Posterior cingulate gyrus (tissue), 11 donors: ENCODE measurements at places on chromosomes 2 and 18.

GRCh38 chr2:235616885-235617284 is 123.0 kb downstream of the AGAP1 start:
- no peak for DNase-seq

DNA sequence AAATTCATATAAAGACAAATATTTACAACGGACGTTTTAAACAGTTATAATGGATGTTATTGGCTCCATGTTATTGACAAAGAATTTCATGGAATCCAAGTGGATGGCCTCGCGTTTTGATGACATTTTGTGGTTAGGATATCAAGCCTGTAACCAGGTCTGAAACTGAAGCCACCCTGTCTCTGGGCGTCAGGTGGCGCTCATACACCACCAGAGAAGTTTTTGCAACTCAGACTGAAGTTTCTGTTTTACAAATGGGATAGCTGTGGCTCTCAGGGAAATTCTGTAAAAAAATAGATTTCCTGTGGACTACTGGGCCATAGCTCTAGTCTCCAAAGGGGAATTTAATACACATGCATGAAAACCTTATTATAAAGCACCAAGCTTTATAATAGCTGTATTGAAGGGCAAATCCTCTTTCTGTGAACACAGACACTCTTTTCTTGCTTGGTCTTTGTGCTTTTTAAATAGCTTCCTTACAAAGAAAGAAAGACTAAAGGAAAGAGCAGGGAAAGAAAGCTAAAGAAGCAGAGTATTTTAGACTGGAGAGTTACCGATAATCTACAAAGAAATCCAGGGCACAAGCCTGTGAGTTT is 86.7 kb downstream of the C18orf54 start:
- peak; percentile 44 for DNase-seq

DNA sequence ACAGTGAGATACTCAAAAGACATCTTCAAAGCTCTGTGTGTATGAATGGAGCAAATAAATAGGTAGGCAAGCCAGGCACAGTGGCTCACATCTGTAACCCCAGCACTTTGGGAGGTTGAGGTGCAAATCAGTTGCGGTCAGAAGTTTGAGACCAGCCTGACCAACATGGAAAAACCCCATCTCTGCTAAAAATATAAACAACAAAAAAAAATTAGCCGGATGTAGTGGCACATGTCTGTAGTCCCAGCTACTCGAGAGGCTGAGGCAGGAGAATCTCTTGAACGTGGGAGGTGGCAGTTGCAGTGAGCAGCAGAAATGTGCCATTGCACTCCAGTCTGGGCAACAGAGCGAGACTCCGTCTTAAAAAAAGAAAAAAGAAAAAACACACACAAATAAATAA is 945.1 kb upstream of the PIK3C3 start:
- no peak for DNase-seq

DNA sequence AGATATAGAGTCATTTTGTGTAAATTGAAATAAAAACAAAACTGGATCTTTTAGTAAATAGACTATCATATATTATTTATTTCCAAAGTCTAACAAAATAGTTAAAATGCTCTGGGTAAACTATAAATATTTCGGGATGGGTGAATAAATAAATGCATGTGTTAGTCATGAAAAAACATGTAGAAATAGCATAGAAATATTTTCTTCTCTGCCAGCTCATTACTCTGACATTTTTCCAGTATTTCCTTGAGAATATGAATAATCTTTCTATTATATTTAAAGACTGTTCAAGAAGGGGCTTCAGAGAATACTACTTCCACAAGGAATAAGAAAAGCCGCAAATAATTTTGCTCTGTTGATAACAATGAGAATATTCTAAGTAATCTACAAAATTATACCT is 880.4 kb downstream of the TRIB2 start:
- DNase-seq, result no peak

GRCh38 chr2:191643429-191643828 is 34.5 kb upstream of the NABP1 start:
- no peak for DNase-seq

DNA sequence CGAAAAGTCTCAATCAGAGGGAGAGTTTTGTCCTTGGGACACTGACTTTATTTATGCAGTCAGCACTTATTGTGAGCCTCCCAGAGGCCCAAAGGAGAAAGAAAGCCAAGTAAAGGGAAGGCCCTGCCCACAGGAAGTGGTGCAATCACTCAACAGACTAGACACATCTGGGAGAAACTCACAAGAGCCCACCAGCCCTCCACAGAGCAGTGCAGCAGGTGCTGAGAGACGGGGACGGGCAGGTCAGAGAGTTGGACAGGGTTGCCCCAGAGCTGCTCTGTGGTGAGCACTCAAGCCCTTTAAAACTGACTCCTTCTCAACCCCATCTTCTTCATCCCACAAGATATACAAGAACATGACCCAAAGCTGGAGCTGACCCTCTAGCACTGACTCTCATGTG is 96.0 kb downstream of the TFCP2L1 start:
- no peak for DNase-seq

DNA sequence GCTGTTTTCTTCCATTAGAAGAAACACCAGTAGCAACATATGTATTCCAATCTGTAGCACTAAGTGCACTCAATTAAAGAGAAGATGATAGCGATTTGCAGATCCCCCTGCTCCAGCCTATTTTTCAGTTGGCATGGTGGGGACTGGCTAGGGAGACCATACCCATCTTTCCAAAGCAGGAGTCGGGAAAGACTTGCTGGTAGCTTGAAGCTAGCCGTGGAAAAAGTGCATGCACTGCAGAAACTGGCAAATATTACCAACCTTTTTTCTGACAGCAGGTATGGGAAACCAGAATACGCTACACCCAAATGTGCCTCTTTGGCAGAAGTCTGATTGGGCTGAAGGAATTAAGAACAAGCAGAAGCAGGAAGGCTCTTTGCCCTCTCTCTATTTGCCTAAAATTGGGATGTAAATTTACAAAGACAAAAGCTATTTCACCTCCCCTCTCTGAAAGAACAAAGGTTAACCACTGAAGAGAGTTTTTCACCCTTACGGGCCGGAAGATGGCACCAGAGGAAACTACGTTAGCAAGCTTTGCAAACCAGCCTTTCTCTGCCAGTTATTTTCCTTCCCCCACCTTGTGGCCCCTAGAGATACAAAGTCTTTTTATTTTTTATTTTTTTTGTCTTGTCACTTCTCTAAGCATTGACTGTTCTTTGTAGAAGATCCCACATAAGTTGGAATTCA is 273.1 kb downstream of the DLGAP1 start:
- DNase-seq, result no peak

DNA sequence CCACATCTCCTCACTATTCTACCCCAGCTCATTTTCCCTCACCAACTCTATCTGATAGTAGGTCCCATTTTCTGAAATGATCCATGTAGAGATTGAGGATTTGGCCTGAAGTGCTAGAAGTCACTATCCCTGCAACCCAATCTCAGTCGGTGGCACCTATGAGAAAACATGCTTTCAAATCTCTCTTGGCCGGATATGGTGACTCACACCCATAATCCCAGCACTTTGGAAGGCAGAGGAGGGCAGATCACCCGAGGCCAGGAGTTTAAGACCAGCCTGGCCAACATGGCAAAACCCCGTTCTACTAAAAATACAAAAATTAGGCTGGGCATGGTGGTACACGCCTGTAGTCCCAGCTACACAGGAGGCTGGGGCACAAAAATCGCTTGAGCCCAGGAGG is 19.1 kb upstream of the MARCHF4 start:
- no peak for DNase-seq

DNA sequence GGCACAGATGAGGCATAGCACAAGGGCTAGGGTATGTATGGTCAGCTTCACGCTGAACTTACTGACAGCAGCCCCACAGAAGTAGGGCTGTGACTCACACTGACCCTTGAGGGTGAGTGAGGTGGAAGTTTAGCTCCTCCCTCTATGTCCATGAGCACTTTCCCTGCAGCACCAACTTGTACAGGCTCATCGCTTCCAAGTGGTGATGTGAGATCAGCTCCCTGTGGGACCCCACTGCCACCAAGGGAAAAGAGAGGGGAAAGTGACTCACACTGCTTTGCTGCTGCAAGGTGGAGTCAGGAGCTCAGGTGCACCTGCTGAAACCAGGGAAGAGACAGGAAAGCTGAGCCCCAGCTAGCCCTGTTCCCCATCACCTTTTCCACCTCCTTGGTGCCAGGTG is 91.5 kb downstream of the TEX51 start:
- DNase-seq, result no peak

DNA sequence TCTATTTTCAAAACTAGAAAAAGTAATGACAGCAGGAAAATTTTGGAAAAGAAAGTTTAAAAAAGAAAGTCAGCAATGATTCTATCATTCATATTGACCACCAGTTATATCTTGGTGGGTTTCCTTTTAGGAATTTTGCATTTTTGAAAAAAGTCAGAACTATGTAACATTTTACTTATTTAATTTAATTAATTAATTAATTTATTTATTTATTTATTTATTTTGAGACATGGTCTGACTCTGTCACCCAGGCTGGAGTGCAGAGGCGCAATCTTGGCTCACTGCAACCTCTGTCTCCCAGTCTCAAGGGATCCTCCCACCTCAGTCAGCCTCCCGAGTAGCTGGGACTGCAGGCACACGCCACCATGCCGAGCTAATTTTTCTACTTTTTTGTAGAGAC is 149.9 kb upstream of the ACAA2 start:
- DNase-seq, result no peak

- no peak for DNase-seq
Measured at GRCh38 chr18:59575995-59576394, 121.2 kb downstream of the CCBE1 start.

DNA sequence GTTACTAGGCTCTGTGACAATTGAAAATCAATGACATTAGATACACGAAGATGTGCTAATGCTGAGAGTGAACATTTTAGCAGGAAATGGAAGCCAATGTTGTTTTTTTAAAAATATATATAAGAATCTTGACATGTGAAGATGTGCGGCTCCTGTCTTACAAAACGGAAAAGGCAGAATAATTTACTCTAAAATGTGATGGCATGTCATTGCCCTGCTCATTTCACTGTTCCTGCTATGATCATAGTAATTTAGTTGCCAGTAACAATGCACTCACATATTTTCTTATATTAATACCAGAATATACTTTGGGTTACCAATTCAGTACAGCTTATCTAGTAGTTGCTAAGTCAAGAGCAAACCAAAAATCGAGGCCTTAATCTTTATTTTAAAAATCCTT is 10.3 kb downstream of the EPHA4 start:
- DNase-seq, result no peak

- no peak for DNase-seq
Measured at GRCh38 chr2:109304731-109305470, 175.9 kb downstream of the SH3RF3 start.

- no peak for DNase-seq
Measured at GRCh38 chr18:57790316-57790715, 12.8 kb downstream of the ATP8B1 start.

DNA sequence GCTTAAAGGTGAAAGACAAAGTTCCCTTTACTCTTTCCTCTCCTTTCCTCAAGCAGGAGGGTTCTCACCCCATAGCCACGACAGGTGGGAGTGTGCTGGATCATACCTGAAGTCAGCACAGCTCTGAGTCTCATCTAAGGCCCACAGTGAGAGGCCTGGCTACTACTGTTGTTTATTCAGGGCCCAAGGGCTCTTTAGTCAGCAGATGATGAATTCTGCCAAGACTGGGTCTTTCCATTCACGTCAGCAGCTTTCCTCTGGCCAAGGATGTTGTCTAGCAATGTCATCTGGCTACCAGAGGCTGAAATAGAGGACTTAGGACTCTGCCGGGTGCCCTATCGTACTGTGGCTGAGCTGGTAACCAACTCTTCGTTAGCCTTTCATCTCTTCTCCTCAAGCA is 308.4 kb upstream of the THUMPD2 start:
- DNase-seq, result no peak

DNA sequence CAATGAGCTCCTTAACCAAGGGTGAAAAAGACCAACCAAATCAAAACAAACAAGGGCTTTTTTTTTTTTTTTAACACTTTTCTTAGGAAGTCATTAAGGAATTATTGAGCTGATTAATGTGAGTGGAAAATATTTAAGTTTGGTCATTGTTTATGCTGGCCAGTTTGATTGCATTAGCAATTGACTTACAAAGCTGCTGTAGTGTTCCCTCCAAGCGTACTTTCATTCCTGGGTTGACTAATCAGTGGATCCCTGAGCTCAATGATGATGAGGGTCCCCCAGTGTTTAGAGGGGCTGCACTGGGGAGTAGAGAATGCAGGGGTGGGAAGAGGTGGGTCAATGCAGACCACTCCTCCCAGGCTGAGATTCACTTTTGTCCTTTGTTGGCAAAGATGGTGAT is 119.3 kb downstream of the PRKCE start:
- DNase-seq, result no peak

GRCh38 chr2:111157071-111157661 is 36.5 kb downstream of the BCL2L11 start:
- DNase-seq, result no peak
